ENCODE measurements at places on chromosomes 16 and 17. TPM values are rescaled to one million over a fixed set of nuclear protein-coding genes. Genes with fewer than 3 reads are reported as not detected.

Gene PNMT
- 1.2 TPM for total RNA-seq

Gene ZNF319
- total RNA-seq, result 13.2 TPM

Gene CES2
- 35.4 TPM for total RNA-seq

Gene MSRB1
- total RNA-seq, result 8.3 TPM

Gene ARHGDIG
- not detected for total RNA-seq

Gene DYNLRB2
- not detected for total RNA-seq

Gene PRAC1
- total RNA-seq, result not detected

DNA sequence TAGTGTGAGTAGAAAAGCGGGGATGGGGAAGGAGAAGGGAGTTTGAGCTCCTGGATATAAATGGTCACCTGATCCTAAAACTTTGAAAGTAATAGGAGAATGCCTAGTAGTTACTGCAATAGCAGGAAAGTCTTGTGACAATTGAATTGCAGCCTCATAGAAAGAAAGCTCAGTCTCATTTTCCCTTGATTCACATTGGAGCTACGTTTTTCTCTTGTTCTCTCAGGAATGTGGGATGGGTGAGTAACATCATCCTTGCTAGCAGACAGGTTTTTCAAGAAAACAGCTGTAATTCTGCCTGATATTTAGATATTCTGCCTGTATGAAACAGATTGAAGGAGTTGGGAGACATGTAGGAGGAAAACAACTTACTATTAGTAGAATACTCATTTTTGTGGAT, 25.3 kb downstream of the SF3B3 start:
- no peak for DNase-seq

DNA sequence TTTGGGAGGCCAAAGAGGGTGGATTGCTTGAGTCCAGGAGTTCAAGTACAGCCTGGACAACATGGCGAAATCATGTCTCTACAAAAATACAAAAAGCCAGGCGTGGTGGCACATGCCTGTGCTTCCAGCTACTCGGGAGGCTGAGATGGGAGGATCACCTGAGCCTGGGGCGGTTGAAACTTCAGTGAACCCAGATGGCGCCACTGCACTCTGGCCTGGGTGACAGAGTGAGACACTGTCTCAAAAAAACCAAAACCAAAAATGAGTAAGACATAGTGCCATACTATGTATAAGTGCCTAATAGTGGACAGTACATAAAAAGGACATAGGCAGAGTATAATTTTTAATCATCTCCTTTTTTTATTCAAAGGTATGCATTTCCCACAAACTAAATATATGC, 4.0 kb downstream of the CTC1 start:
- DNase-seq, result peak; percentile 33

GRCh38 chr17:60391471-60392041, 377 bp downstream of the USP32 start:
- no peak for DNase-seq

DNA sequence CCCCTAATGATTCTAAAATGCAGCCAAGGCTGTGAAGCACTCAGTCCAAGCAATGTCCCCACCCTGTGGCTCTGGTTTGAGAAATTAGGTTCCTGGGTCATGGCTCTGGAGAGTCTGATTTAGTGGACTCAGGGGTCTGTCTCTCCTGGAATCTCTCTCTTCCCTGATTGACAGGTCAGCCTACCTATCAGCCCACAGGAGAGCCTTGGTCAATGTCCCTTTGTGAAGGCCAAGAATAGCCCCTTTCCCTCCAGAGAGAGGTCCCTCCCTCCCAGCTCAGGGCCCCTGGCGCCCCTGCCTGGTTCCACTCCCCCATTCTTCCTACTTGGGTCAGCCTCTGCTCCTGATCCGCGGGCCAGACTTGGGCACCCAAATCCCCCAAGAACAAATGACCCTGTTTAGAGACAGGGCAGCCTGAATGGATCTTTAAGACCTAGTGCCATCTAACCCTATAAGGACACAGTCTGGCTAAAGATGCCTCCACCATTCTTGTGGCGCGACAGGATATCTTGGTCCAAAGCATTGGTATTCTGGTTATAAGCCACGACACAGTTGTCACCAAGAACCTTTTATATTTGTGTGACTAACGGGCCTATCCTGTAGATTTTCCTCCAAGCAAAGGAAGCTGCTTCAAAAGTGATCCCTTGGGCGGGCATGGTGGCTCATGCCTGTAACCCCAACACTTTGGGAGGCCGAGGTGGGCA, 38.3 kb upstream of the PRSS54 start:
- no peak for DNase-seq

GRCh38 chr17:8724451-8724850, 20.2 kb downstream of the CCDC42 start:
- DNase-seq, result no peak

GRCh38 chr17:42680331-42680808, 1.3 kb downstream of the CCR10 start:
- DNase-seq, result no peak

DNA sequence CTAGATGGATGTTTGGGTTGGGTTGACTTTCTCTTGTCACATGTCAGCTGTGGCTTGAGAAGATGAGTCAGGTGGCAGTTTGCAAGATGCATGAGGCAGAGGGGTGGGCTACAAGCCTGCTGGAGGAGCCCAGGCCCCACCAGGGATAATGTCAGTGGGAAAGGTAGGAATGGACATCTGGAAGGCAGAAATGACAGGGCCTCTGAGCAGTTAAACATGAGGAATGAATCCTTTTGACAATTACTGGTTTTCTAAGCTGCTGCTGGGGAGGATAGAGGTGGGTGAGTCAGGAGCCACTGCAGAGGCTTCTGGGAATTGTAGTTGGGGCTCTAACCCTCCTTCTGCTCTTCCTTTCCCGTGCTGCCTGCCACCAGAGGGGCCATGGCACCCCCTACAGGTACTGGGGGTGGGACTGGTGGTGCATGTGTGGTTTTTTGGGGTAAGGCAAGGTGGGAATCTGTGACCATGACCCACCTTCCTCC, 15.7 kb downstream of the SLC52A1 start:
- DNase-seq, result peak; percentile 56

DNA sequence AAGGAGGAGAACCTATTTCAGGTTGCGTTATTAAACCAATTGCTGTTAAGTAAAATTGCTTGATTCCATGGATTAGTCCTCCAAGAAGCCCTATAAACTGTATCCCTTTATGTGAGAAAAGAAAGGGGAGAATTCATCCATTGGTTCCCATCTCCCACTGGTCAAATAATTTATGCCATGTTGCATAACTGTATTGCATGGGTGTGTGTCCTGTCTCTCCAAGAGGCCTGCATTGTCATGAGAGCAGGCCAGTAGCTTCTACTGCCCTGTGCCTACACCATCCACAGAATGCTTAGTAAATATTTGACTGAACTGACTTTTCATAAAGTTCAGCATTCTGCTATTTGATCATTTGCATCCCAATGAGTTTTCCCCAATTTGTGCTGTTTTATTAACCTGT, 11.7 kb upstream of the TOB1 start:
- no peak for DNase-seq

- no peak for DNase-seq
Observed at GRCh38 chr16:14302031-14302398, 230.9 kb downstream of the MRTFB start.

DNA sequence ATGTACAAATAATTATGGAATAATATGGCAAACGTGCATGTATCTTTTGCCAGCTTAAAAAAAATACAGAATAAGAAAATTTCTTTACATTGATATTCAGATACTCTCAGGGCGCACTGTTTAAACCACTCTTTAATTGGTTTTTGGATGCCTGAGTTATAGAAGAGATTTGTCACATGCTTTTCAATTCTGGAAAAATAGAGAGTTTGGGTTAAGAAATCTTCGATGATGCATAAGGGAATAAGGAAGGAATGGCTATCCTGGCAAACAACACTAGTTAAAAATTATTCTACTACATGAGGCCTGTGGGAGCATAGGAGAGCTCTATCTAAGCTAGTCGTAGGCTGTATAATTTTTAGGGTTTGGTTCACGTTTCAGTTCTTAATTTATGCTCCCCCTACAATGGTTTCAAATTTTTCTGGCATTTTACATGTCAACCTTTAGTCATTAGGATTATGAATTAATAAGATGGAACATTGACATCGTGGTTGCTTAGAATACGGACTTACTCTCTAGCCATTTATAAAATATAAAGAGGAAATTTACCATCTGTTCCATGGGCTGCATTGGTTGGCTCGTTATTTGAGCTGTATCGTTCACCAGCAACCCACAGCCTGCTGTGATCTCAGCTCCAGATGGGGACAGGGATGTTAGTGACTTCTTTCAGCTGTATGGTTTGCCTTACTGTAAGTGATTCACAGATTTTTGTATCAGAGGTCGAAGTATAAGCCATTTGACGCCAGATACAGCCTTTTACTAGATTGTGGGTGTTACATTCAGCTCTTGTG, 15.9 kb downstream of the NARF start:
- DNase-seq, result no peak

DNA sequence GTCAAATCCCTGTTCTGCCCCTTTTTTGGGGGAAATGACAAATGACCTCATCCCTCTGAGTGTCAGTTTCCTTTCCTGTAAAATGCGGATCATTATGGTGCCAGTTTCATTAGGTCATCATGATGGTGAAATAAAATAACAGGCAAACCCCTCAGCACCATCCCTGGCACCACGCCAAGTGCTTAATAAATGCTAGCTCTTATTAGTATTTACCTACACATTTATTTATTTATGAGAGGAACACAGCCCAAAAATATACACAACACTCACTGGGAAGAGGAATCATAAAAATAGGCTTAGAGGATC, 28.6 kb upstream of the GPRC5B start:
- no peak for DNase-seq

DNA sequence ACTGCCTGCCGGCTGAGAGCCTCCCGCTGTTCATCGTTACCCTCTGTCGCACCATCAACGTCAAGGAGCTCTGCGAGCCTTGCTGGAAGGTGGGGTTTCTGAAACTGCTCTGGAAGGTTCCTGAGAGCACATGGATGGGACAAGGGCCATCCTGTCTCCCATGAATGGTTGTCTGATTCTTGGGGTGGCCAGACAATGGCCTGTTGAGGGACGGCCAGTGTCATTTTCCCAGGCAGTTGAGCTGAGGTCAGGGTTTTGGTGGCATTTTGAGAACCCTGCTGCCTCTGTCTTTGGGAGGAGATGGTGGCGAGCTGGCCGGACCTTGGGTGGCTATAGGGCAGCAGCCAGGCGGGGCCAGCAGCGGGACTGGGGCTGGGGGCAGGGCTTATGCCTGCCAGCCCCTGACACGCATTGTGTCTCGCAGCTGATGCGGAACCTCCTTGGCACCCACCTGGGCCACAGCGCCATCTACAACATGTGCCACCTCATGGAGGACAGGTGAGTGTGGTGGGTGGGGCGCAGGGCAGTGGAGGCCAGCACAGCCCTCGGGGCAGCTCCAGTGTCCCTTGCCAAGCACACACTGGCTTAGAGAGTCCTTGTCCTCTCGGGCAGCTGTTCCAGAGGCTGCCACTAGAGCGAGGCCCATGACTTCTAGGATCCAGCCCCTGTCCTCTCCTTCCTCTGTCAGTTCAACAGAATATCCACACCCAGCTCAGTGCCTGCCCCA, 9.1 kb downstream of the TSC2 start:
- DNase-seq, result no peak

DNA sequence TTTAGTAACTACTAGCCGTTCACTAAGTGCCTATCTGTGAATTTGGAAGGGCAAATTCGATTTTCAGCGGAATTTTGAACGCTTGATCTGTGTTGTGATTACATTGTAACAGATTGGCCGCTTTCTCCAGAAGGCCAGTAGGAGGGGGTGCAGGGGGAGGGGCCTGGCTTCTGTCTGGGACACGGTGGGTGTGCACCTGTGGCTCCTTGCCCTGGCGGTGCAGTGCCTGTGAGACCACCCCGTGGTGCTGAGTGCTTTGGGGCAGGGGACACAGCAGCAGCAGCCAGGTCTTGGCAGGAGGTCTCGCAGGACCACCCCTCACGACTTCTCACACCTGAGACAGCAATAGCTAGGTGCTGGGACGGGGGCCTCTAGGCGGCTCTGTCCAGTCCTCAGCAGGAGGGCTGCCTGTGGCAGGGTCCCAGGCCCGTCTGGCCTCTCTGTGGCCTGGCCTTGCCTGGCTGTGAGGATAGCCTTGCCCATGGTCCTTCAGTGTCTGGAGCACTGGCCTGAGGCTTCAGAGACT, 1.8 kb downstream of the UBE2I start:
- no peak for DNase-seq

GRCh38 chr16:57666353-57667047, 1.6 kb upstream of the ADGRG3 start:
- DNase-seq, result no peak

DNA sequence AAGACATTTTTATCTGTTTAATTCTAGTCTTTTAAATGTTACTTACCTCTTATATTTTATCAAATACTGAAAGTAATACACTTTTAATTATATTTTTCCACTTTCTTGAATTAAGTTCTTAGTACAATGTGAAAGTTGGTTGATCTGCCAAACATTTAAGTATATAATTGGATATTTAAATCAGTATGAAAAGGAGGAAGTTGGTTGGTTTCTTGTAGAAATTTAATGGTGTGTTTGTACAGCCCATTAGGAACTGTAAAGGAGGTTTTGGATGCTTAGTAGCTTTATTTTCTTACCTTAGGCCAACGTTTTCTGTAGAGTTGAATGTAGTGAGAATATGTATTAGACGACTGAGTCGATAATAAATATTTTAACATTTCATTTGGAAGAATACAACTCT, 5.4 kb downstream of the NFATC3 start:
- no peak for DNase-seq

GRCh38 chr17:30717291-30718098, 107.0 kb downstream of the CRLF3 start:
- no peak for DNase-seq
